ENCODE measurements at places on chromosomes 5 and 9.

- DNase-seq, result no peak
Observed at GRCh38 chr5:142568283-142568995, 117.5 kb downstream of the FGF1 start.

GRCh38 chr5:169832304-169832703, 148.0 kb downstream of the INSYN2B start:
- DNase-seq, result no peak

DNA sequence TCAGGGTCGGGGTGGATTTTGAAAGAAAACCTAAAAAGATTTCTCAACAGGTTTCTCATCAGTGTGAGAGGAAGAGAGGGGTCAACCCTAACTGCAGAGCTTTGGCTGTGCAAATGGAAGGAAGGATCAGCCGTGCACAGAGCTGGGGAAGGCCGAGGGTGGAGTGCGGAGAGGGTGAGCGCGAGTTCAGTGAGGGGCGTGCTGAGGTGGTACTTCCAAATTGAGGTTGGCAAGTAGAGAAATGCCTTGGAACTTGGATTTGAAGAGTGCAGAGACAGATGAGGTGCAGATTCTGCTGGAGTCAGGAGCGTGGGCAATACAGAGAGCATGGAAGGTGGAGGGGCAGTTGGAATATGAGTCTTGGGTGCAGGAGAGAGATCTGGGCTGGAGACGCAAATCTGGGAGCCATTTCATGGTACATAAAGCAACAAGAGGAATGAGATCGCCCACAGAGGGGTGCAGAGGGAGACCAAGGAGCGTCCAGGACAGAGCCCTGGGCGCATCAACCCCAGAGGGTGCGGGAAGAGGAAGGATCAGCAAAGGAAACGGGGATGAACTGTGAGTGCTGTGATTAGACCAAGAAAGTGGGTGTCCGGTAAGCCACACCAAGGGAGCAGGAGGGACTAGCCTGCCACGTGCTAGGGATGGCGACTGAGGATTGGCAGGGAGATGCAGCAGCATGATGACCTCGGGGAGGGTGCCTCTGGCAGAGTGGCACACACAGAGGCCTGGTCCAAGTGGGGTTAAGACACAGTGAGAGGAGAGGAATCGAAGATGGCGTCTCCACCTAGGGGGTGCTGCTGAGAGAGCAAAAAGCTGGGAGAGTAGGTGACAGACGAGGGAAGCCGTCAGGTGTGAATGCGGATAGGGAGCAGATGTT, 105.8 kb downstream of the ADAMTS2 start:
- DNase-seq, result no peak

GRCh38 chr9:36298566-36298965, 40.3 kb upstream of the GNE start:
- DNase-seq, result peak; percentile 42

DNA sequence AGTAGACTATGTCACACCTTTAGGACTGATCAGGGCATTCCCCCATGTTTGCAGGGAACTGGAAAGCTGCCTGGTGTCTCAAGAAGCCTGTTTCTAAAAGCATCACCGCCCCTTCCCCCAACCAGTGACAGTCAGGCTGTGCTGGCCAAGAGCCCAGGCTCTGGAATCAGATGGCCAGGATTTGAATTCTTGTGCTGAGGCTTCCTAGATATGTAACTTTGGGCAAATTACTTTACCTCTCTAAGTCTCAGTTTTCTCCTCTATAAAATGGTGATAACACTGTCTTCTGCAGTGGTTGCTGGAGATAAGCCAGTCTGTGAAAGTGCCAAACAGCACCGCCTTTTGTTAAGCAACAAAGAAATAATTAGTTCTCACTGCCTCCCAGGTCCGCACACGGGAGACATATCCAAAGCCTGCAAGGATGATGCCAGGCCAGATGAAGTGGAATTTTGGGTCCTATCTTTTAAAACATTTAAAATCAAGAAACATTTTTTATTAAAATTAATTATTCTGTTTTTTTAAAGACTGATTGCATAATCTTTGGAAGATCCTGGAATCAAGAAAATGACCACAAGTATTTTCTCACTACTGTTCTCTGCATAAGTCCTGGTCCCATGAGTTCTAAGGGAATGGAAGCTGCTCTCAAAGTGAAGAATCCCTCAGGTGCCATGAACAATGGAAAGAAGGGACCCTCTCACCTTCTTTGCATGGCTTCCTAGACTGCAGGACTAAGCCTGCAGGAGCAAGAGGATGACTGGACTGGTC, 13.9 kb downstream of the SLC31A2 start:
- DNase-seq, result peak; percentile 34

GRCh38 chr5:172413601-172414171, 40.6 kb downstream of the SH3PXD2B start:
- DNase-seq, result no peak

- peak; percentile 35 for DNase-seq
Observed at GRCh38 chr9:126705767-126706697, 92.3 kb downstream of the LMX1B start.

DNA sequence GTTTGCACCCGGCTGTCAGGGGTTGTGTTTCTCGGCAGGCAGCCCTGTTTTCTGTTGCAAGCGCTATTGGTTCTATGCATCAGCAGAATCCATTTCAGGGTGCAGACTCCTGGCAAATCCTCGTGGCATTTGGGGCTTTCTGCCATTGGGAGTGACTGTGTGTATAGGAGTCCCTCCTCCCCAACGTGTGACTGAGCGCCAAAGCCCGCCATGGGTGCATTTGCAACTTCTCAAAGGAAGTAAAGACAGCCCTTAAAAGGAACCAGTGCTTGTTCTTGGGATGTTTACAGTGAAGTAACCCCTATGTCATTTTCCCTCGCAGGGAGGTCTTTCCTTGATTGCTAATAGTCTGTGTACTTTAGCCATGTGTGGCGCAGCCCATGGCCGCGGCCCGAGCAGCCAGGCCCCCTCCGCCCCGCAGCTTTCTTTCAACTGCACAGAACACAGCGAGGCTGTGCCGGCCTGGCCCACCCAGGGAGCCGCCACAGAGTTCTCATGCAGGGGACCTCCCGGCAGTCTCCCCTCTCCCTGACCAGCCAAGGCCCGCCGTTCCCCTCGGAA, 175.6 kb downstream of the HSD17B3 start:
- DNase-seq, result no peak

DNA sequence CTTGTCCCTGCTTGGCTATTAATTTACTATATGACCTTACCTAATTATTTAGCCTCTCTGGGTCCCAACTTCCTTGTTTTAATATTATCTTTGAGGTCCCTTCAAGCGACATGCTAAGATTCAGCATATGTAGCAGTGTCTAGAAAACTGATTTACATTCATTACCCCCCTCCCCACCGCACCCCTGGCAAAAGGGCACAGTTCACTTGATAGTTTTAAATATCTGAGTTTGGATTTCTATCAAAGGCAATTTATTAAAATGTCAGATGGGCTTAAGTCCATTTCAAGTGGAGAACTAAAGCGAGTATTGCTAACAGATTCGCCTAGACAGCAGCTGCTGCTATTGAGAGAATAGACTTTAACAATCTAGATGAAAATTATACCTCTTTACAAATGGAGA, 3.9 kb downstream of the CEMIP2 start:
- DNase-seq, result no peak

DNA sequence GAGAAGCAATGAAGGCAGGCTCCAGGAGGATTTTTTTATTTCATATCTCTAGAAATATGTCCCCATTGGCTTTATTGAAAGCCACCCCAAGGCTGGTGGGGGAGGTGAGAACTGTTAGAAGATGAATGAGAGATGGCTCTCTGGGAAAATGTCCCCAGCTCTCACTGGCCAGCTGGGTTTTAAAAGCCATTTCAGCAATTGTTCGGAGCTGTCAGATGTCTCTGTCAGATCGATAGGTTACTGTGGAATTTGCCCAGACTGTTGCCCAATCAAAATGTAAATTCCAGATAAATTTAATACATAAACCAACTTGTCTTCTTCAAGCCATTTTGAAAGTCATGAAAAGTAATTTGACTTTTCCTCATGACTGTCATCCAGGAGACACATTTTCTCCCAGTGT, 67.0 kb upstream of the BRINP1 start:
- no peak for DNase-seq

- peak; percentile 95 for DNase-seq
Observed at GRCh38 chr9:22052376-22052945, 43.4 kb upstream of the CDKN2B start.

GRCh38 chr5:33537240-33537639, 96.5 kb downstream of the TARS1 start:
- no peak for DNase-seq
